Putamen (tissue), 1 donor: ENCODE measurements at places on chromosomes 7 and 10.

- no peak for DNase-seq
These were observed 45.4 kb downstream of the NKX6-2 start for GRCh38 chr10:132740588-132740987.

DNA sequence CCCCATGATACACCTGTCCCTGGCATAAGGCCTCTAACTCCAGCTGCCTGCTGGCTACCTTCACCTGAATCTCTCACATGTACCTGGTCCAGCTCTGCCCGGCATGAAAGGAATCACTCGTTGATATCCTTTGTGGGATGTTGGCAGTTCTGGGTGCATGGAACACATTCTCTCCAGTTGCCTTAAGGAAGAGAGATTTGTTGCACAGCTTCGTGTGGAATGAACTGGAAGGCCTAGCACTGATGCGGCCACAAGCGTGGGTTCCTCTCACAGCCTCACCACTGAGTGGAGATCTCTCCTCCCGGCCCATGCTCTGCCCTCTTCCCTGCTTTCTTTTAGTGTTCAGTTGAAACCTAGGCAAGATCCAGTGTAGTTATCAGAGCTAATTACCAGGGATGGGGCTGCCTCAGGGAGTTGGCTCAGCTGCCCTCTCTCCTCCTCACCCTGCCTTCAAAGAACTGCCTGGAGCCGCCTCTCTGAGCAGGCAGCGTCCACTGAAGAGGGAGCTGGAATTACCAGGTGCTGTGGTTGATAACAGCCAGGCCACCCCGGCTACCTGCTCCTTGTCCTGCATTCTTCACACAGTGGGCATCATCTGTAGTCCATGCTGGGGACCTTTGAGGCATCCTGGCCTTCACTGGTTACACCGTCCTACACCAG is 194.3 kb downstream of the CCDC3 start:
- no peak for DNase-seq

GRCh38 chr10:119336599-119336998 is 129.2 kb downstream of the GRK5 start:
- DNase-seq, result no peak

DNA sequence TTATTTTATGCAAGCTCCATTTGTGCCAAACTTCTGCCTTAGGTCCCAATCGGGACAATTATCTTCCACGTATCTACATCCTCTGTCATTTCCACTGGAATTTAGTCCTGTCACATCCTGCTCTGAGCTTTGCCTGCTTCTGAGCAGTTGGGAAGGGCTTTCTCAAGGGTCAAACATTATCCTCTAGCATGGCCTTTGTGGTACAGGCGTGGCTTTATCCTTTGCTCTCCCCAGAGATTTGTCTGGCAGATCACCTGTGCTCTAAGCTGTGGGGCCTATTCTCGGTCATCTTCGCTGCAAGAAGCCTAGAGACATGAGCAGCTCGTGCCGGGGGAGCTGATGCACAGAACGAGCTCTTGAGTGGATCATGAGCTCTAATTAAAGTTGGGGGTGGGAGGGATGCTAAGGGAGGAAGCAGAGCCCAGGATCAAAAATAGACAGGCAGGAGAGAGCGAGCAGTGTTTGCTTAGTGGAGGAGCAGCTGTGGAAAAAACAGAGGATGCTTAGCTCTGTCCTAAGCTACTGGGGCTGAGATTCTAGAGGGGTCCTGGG is 19.8 kb upstream of the TMEM273 start:
- DNase-seq, result peak; percentile 48

GRCh38 chr10:132912225-132912712 is 30.1 kb downstream of the CFAP46 start:
- no peak for DNase-seq

- DNase-seq, result no peak
These were observed 67.0 kb upstream of the CFAP46 start for GRCh38 chr10:133009218-133009950.

- DNase-seq, result no peak
These were observed 448.2 kb upstream of the AUTS2 start for GRCh38 chr7:69149804-69150782.

DNA sequence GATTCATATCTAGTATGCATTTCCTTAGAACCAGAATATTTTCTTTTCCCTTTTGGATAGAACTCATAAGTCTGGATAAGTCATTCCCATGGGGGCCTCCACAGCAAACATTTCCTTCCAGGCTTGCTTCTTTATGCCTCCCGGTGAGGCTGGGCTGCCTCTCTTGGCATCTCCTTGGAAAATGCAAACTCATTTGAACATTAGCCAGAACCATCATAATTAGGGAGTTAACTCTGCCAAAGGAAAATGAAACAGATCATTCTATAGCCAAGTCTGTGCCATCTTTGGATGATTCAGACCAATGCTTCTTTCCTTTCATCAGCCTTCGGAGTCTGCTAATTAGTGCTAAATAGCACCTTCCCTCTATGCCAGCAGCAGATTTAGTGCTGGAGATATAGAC is 81.1 kb downstream of the PLPP4 start:
- DNase-seq, result no peak

DNA sequence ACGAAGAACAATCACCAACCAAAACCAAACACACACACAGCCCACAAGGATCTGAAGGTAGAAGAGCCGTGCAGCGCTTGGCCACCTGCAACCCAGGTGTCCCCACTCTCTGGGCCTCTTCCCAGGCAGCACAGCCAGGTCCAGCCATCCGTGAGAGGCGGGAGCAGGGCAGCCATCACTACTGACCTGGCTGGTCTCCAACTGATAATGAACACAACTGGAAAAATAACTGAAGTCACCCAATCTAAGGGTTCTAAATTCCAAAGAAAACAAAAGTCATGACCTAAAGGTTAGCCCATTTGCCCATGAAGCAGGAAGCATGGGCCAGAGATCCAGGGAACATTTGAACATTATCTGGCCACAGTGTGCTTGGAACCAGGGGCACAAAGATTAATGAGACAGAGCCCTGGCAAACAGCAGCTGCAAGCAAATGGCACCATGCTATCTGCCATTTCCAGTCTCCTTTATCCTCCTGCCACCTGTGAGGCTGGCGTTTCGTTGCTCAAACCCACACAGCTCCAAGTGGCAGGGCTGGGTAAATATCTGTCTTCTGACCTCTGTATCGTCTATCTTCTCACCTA is 207.9 kb downstream of the TNS3 start:
- DNase-seq, result no peak

GRCh38 chr10:131076356-131076755 is 235.2 kb downstream of the TCERG1L start:
- DNase-seq, result no peak

DNA sequence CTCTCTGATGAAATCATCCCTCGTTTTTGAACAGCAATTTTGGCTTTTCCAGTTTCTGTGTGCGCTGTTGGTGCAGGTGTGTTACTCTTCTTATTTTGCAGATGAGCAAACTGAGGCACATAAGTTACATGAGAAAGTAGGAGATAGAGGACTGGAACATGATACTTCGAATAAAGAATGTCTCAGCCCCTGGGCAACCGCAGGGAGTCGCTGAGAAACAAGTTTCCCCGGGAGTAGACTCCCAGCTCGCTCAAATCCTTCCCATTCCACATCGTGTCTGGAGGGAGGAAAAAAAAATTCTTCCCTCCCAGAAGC is 18.0 kb downstream of the MXI1 start:
- DNase-seq, result no peak

DNA sequence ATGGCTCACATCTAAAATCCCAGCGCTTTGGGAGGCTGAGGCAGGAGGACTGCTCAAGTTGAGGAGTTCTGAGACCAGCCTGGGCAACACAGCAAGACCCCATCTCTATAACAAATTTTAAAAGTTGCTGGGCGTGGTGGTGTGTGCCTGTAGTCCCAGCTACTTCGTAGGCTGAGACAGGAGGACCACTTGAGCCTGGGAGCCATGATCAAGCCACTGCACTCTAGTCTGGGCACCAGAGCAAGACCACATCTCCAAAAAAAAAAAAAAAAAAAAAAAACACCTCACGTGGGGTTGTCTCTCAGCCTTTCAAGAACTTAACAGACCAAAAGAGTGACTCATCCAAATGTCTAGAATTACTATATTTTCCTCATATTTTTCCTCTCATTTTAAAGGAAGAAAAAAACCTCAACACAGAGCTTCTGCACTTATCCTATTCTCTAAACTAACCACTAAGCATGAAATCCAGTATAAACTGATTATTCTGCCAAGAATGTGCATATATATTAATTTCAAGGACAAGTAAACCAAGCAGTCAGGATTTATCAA is 46.3 kb downstream of the CUL2 start:
- no peak for DNase-seq

GRCh38 chr10:97297556-97298222 is 5.3 kb upstream of the ARHGAP19 start:
- no peak for DNase-seq

DNA sequence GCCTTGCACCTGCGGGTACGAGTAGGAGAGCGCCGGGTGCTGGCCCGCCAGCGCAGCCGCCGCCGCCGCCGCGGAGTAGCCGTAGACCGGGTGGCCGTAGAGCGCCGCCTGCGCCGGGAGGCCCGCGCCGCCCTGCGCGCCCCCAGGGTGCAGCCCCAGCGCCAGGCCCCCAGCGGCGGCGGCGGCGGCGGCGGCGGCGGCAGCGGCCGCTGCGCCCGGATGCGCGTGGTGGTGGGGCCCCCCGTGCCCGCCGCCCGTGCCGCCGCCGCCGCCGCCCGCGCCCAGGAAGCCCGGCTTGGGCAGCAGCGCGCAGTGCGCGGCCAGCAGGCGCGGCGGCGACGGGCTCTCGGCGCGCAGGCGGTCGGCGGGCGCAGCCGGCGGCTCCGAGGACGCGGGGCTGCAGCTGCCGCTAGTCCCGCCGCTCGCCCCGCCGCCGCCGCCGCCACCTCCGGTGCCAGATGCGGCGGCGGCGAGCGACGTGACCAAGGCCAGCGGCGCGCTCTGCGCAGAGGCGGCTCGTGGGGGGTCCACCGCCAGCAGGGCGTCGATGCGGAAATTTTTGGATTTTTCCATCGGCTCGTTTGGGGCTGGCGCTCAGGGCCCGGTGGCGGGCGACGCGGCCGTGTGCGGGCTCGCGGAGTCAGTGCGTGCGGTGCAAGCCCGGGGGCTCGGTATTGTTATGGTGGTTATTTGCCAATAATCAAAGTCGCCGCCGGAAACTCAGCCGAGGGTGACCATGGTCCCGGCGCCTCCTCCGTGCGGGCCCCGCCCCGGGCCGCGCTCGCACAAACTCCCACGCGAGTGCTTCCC is 480 bp downstream of the MNX1 start:
- DNase-seq, result no peak

GRCh38 chr10:94155722-94156271 is 162.1 kb downstream of the PLCE1 start:
- no peak for DNase-seq

DNA sequence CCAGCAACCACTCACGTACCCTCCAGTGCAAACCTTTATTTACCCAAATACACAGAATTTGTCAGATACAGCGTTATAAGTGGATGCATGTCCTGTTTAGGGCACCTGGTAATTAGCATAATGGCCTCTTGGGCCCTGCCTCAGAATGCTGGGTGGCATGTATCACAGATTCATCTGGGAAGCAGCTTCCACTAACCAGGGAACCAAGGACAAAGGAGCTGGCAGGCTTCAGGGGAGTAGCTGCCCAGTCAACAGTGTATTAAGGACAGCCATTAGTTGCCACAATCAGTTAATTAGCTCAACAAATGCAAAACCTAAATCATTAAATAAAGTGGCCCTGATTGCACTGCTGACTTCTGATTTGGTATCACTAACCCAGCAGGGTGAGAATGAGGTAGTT is 105.7 kb downstream of the RAPGEF5 start:
- DNase-seq, result no peak

DNA sequence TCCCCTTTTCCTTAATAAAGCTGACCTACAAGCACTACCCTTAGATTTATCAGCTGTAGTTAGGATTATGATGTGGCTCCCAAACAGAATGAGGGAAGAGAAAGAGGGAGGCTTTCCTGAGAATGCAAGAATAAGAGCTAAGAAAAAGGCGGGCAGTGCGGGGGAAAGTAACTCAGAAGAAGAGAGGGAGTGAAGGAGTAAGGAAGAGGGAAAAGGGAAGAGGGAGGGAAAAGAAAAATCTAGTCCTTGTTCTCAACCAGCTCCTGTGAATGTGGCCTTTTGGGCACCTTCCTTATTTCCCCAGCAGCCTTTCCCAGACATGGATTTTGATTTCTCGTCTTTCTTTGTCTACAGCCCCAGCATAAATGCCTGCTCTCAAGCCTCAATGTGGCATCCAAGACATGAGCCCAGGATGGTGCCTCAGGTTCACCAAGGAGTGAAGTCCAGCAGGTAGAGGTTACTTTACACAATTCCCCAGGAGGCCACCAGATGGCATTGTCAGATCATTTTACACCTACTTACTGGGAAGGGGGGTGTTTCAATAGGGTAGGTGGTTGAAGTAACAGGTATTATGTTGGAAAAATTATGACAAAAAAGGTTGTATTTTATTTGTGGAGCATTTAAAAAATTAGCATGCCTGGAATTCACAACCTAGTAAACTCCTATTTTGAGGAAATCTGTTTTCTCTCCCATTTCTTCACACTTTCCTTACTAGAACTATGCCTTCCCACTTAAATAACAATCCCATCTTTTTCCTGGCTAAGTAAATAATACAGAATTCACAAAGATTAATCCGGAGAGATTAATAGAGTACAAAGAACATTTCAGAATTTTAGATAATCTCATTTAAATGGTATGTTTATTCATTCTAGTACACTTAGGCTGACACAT is 106.5 kb downstream of the HTR7 start:
- DNase-seq, result no peak

GRCh38 chr7:155231941-155232340 is 65.7 kb upstream of the INSIG1 start:
- no peak for DNase-seq

GRCh38 chr7:111138193-111138569 is 47.3 kb downstream of the LRRN3 start:
- DNase-seq, result peak; percentile 19

GRCh38 chr7:116169060-116169459 is 41.3 kb upstream of the TES start:
- no peak for DNase-seq
